Fibroblast of upper back skin (primary cell): ENCODE measurements at places on chromosomes 5 and 9.

- DNase-seq = no peak
These were observed 327.2 kb upstream of the NREP start for GRCh38 chr5:112084149-112084548.

GRCh38 chr9:69622676-69623075 lies 49.5 kb downstream of the APBA1 start:
- peak; percentile 41 for DNase-seq

DNA sequence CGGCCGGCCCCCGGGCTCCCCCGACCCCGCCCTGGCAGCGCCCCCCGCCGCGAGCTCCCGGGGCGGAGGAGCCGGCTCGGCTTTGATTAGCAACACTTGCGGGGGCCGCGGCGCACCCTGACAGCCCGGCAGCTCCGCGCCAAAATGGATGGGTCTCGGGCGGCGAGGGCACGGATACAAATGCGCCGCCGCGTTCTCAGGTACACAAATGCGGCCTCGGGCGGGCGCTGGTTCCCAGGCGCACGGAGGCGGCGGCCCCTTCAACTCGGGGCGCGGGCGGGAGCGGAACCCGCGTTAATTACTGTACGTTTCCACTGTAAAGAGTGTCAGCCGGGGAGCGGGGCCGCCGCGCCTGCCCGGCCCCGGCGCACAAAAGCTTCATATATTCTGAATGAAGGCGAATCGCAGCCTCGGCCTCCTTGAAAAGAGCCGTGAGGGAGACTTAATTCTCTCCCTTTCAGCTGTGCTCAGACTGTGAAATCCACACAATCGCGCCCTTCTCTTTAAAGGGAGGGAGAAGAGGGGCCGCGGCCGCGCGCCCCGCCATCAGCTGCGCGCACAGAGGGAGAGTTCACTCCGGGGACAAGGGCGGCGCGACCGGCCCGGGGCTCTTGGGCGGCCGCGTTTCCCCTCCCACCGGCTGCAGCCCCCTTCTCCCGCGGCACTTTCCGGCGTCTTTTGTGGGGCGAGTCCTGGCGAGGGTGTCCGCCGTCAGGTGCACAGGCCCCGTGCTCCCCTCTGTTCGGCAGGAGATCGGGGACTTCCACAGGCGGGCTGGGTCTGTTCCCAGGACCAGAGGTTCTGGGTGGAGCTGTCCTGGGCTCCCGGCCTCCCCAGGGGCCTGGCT lies 27.0 kb downstream of the MSX2 start:
- no peak for DNase-seq

DNA sequence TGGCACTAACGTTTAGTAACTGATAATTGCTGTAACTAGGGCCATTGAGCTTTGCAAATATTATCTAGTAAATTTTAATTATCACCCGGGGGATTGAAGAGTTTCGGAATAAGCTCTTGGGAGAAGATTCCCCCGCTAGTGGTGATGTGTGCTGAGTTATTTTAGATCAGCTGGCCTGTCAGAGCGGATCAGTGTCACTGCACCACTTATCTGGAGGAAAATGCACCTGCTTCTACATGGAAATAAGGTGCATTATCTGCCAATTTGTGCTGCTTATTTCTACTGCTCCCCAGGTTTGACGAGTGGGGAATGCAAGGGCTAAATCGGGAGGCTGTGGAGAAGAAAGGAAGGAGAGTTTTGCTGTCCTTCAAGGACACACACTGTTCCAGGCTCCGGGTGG lies 518.6 kb downstream of the TLE4 start:
- DNase-seq = no peak

DNA sequence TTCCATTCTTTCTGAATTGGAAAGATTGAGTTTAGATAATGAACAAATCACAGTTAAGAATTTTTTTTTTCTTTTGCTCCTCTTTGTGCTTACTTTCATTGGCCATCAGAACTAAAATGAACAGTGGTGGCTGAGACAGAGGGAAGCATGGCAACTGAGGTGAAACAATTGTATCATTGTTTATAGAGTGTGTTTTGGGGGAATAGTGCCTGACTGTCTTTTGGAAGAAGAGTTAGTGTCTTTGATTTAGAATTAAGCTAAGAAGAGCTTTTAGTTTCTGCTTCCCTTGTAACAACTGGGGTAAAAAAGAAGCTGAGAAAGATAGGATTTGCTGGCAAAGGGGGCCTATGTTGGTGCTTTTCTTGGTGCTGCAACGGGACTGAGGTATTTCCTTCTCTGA lies 24.0 kb downstream of the HSD17B4 start:
- DNase-seq = no peak

GRCh38 chr9:32384002-32384363 lies 460 bp upstream of the ACO1 start:
- DNase-seq = no peak

- no peak for DNase-seq
These were observed 2.5 kb upstream of the TCF7 start for GRCh38 chr5:134111741-134112647.

- no peak for DNase-seq
These were observed 286.8 kb downstream of the ARHGAP26 start for GRCh38 chr5:143056792-143057579.

GRCh38 chr5:124550731-124551130 lies 195.7 kb downstream of the ZNF608 start:
- DNase-seq = no peak

DNA sequence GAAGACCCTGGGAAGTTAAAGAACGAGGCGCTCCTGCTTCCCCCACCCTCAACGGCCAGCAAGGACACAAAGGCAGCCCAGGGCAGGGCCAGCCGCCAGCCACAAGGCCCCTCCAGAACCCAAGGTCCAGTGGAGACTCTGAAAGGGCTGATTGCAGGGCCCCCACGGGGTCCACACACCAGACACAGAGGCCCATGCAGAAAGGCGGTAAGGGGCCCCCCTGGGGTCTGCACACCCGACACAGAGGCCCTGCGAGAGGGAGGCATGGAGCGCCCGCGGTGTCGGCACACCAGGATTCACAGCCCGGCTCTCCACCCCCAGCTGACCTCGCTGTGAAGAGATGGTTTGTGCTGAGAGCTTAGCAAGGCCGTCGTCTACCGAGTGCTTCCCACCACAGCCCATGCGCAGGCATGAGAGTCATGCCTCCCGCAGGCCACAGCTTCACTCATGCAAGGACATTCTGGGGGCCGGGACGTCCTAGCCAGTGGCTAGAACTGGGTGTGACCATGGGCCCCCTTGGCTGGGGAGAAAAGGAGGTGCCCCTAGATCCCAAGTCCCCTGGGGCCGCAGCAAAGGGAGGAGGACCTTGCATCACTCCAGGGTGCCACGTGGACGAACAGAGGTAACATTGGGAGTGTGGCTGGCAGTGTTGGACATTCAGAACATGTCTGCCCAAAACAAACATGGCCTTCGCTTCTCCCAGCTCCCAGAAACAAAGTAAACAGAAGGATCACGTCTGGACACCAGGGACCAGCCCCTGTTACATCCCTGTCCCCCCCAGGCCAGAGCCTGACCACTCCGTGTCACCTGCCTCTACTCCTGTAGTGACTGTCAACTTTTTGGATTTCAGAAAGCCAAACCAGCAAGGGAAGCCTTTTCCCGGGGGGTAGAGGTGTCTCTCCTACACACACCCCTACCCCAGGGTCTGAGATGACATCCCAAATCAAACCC lies 9.8 kb downstream of the BRD3 start:
- no peak for DNase-seq

GRCh38 chr5:137278476-137278875 lies 220.7 kb downstream of the SPOCK1 start:
- no peak for DNase-seq

- DNase-seq = no peak
These were observed 8.8 kb downstream of the CPLX2 start for GRCh38 chr5:175880213-175880612.

DNA sequence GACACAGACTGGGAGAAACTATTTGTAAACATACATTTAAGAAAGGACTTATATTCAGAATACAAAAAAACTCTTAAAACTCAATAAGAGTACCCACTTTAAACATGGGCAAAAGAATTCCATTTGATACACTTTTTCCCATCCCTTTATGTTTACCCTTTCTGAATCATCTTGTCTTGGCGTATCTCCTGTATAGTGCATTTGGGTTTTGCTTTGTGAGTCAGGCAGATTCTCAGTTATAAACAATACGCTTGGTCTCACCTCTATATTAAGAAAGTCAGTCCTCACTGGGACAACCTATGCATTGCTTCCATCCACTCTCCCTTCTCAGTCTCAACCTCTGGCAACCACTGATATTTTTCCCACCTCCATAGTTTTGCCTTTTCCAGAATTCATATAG lies 27.3 kb upstream of the ADAMTS6 start:
- DNase-seq = no peak
